G401 (cell line): ENCODE measurements at places on chromosomes 6 and 20. TPM values are rescaled to one million over a fixed set of nuclear protein-coding genes. Genes with fewer than 3 reads are reported as not detected.

Gene TTBK1
- not detected in 2 replicates for total RNA-seq

Gene SMOC2
- total RNA-seq, result 0.20 and 1.1 TPM in 2 replicates

Gene DLK2
- 3.1 and 3.4 TPM in 2 replicates for total RNA-seq

Gene MCCD1
- total RNA-seq, result 2.1 TPM in 1 of 2 replicates, not detected in the other

Gene LINC00237
- not detected in 2 replicates for total RNA-seq

Gene TNXB
- under 0.01 TPM in 1 of 2 replicates, not detected in the other for total RNA-seq

Gene MTHFD1L
- 39.2 and 59.6 TPM in 2 replicates for total RNA-seq

Gene BNIP5
- total RNA-seq, result not detected in 2 replicates

Gene SEL1L2
- total RNA-seq, result not detected in 2 replicates

Gene PCMT1
- 188 and 195 TPM in 2 replicates for total RNA-seq

Gene POM121L2
- not detected in 2 replicates for total RNA-seq

Gene EDN3
- not detected in 2 replicates for total RNA-seq

Gene FLOT1
- total RNA-seq, result 170 and 172 TPM in 2 replicates

Gene BPIFB2
- not detected in 2 replicates for total RNA-seq

Gene SNAI1
- total RNA-seq, result 2.9 and 7.5 TPM in 2 replicates

GRCh38 chr20:24149175-24149574 lies 160.6 kb upstream of the GGTLC1 start:
- DNase-seq, result no peak

DNA sequence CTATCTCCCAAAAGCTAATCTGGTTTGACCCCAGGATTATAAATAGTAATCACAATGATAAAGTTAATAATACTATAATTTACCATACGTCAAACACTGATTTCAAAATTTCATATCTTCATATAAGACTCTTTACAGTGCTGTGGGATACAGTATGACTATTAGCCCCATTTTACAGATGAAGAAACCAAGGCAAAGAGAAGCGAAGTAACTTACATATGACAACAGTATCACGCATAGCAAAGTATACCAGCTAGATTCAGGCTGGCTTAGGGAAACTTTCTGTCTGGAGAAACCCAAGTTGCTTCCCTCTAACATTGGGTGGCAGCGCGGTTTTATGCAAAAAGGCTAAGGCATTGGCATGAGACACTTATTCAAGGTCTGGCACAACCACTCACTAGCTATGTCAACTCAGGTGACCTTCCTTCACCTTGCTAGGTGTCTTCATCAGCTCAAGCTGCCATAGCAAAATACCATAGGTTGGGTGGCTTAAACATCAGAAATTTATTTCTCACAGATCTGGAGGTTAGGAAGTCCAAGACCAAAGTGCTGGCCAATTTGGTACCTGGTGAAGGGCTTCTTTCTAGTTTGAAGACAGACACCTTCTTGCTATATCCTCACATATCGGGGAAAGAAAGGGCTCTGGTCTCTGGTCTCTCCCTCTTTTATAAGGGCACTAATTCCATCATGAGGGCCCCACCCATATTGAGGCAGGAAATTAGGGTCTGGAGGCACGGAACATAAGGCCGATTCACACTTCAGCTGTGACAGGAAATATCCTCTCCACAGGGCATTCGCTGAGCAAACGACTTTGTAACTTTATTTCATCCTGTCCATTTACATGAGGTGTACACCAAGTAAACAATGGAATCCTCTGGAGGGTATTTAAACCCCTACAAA lies 22.4 kb upstream of the UTRN start:
- no peak for DNase-seq

DNA sequence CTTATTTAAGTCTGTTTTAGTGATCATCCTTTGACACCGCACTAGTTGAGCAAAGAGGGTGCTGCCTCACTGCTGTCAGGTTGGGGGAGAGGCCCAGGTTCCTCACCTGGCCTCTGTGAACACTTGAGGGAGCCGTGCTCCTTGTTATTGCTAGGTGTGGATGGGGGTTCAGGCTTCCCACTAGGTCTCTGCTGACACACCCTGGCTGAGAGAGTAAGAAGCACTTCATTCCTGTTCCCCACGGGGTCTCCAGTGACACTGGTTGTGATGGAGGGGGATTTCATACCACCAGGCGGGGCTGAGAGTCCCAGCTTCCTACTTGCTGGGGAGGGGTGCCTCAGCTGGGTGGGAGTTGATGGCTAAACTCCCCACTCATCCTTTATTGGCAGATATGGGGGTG lies 11.1 kb upstream of the NOTCH4 start:
- DNase-seq, result no peak

- no peak for DNase-seq
Observed at GRCh38 chr6:107843400-107843799, 19.3 kb upstream of the SCML4 start.

- peak; percentile 92 for DNase-seq
Observed at GRCh38 chr6:101114703-101115102, 233.6 kb upstream of the ASCC3 start.

DNA sequence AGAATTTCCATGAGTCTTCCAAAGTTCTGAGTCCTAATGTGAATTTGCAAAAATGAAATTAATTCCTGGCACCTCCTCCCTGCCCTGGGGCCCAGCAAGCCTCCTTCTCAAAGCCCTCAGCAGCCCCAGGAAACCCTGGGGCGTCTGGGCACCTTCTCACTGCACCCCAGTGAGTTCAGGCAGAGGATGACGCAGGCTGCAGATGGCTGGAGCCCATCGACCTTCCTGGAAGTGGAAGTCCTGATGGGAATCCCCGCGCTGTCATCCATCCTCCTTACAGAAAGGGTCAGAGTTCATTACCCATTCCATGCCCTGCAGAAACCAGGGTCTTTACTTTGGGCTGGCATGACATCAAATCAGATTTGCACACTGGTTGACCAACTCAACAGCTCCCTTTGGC lies 31.6 kb downstream of the DLL1 start:
- DNase-seq, result no peak

DNA sequence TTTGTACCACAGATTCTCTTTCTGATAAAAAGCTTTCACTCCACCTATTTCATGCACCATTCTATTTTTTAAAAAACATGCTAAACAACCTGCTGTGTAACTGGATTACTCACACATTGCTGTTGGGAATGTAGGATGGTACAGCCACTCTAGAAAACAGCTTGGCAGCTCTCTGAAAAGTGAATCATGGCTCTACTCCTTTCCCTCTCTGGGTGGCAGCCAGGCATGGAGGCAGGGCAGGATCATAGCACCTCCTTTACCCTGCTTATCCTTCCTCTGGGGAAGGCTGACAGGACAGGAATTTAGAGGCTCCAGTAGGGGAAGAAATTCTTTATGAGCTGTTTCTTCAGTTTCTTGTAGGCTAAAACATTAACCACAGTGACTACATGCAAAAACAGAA lies 6.7 kb upstream of the VNN2 start:
- no peak for DNase-seq

- peak; percentile 91 for DNase-seq
Observed at GRCh38 chr6:3230900-3231246, 3.4 kb upstream of the TUBB2B start.

DNA sequence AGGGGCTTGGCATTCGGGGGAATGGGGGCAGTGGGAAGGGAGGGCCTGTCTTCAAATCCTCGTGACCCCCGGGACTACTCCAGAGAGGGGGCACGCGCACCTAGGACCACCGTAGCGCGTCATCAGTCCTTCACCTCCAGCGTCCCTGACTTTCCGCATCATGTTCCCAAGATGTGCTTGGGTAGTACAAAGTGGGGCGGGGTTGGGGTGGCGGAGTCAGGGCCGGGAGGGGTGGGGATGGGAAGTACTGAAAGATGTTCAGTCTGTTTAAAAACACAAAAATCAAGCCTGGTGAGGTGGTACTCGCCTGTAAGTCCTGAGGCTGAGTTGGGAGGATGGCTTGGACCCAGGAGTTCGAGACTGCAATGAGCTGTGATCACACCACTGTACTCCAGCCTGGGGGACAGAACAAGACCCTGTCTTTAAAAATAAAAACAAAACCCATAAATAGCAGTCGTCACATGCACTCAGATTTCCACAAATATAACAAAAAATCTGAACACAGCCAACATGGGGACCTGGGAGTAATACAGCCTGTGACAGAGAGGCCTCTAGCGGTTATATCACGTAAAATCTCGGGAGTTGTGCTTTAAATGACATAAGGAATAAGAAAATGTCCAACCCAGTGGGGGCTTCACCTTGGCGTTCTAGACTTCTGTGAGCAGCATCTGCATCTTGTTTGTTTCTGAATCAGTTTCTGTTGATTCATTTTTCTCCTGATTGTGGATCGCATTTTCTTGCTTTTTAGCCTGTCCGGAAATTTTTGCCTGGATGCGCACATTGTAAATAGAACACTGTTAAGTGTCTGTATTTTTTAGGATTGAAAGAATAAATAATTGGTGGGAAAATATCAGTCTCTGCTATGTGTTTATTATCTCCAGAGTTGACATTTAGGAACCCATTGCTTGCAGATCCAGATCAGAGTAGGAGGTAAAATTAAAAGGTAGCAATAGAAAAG lies 698 bp upstream of the LRP11 start:
- peak; percentile 87 for DNase-seq

- no peak for DNase-seq
Observed at GRCh38 chr6:160218810-160219209, 39.8 kb downstream of the SLC22A2 start.

GRCh38 chr6:107819964-107820337 lies 4.2 kb downstream of the SCML4 start:
- peak; percentile 55 for DNase-seq

DNA sequence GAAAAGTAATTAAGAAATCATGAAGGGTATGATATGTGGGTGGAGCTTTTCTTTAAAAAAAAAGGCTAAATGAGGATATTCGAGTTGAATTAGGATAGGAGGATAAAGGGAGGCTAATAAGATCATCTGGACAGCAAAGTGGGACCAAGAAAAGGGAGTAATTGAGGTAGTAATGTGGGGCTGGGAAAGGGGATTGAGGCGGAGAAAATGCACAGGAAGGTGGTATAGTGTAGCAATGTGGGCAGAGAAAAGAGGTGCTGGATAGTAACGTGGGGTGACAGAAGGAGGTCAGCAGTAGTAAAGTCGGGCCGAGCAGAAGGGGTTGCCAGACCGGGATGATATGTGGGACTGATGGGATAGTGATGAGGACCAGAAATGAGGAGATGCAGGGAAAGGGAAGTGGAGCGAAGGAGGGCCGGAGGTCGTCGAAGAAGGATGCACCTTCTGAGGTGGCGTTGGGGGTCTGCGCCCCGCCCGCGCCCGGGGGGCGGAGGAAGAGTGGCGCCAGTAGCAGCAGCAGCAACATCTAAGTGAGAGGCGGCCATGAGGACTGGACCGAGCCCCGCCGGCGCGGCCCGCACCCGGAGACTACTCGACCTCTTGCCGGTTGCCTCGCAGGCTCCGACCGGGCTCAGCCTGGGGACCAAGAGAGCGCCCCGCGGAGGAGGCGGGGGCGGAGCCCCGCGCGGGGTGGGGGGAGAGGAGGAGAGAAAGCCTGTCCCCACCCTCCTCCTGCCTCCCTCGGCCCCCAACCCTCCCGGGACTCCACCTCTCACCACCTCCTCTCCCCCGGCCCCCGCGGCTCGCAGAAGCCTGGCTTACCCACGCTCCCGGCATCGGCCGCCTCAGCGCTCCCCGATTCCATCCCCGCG lies 887 bp downstream of the GABBR1 start:
- peak; percentile 80 for DNase-seq

DNA sequence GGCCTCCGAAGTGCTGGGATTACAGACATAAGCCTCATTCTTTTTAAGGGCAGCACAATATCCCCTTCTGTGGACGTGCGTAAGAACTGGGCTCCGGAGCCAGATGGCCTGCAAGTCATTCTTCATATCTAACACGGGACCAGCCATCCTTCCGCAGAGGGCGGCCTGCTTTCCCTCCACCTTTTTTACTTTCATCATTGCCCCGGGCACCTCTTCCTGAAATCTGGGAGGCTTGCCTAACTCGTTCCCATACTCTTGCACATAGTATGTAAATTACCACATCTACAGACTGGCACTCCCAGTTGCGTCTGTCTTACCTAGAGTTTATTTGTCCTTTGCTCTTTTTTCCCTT lies 29.9 kb upstream of the SLC23A2 start:
- DNase-seq, result no peak

- no peak for DNase-seq
Observed at GRCh38 chr6:106574741-106575458, 54.4 kb downstream of the RTN4IP1 start.

DNA sequence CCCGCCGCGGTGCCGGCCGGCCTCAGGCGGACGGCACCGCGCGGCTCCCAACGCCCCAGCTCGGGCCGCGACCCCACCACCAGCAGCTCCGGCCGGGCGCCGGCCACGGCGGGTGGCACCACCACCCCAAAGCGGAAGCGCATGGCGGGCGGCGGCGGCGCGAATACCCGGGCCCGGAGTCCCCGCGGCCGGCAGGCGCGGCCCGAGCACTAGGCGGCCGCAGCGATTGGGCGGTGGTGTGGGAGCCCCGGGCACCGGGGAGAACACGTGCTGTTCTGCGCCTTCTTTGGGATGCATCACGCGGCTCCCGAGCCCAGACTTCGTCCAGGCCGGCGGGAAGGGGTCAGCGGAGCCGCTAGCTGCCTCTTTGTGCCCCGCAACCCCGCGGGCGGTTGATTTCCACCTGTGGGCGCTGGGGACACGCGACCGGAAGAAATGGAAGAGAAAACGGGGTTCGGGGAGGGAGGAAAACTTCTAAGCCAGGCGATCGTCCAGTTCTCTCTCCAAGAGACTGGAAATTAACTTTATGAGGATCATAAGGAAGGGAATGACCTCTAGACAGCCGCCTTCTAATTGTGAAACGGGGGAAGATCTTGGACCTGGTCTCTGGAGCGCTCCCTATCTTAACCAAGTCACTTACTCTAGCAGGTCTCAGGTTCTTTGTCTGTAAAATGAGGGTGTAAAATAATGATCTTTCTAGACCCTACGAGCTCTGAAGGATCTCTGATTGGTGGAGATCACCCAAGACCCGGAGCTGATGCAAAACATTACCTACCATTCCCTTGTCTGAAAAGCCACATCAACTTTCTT lies at the start of gene EPM2A:
EPM2A (minus strand) TSS at position 165 of the 810 bp plus-strand sequence; CDS start at position 143, 22 bp downstream.
- peak; percentile 67 for DNase-seq

DNA sequence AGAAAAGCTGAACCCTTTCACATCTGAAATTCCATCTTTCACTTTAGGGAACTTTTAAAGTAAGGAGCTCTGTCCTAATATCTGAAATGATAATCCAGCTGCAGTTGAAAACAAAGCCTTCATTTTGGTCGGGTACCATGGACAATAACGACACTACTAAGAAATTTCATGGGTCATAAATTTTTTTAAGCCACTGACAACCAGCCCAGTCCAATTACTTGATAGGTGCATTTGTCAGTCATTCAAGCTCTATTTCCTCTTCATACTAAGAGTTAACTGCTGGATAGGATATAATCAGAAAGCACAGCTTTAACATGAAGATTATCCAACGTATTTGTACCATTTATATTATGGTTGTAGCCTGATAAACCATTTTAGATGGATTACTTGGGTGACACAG lies 52.5 kb downstream of the MMUT start:
- no peak for DNase-seq

- DNase-seq, result no peak
Observed at GRCh38 chr20:64111841-64112641, 4.7 kb upstream of the NPBWR2 start.

- DNase-seq, result no peak
Observed at GRCh38 chr6:56752534-56752933, 109.8 kb upstream of the DST start.

- peak; percentile 49 for DNase-seq
Observed at GRCh38 chr6:36852481-36853147, 13.4 kb upstream of the CPNE5 start.

- no peak for DNase-seq
Observed at GRCh38 chr6:38522322-38522721, 117.4 kb downstream of the BTBD9 start.
